Glutamatergic neuron (in vitro differentiated cells): ENCODE measurements at places on chromosomes 12 and 14. TPM values are rescaled to one million over a fixed set of nuclear protein-coding genes. Genes with fewer than 3 reads are reported as not detected.
A peak's percentile ranks its signal among the peaks of the same experiment; 100 is the strongest.

KCNA5 gene
- total RNA-seq: not detected

SLC35F4 gene
- not detected for total RNA-seq

AQP6 gene
- 0.37 TPM for total RNA-seq

NELL2 gene
- total RNA-seq: 140 TPM

ARHGEF25 gene
- total RNA-seq: 80.2 TPM

CRIP2 gene
- total RNA-seq: 78.5 TPM

INSM2 gene
- 21.7 TPM for total RNA-seq

IL22 gene
- total RNA-seq: not detected

PRORP gene
- total RNA-seq: 20.5 TPM

DNA sequence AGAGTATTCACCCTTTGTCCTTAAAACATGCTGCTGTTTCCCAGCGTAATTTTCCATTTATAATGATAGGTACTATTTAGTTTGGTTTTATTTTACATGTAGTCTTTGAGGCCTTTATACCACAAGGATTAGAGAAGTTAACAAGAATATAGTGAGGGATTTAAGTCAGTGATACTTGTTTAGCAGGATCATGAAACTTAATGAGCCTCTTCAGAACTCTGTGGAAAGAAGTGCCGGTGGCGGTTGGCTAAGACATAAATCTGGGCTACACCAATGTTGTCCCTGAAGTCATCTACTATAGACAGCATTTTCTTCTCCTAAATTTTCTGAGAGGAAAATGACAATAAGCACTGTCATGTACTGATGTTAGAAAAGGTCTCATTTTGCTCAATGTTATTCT, 1226.0 kb upstream of the SEL1L start:
- H3K27ac ChIP-seq: no peak overlapping the region
- no peak overlapping the region for H3K4me3 ChIP-seq
- no peaks in the 10 kb centered on the region for H3K27me3 ChIP-seq
- DNase-seq: no peak
- no peaks in the 10 kb centered on the region for H3K36me3 ChIP-seq
- peaks cover 2% of the 10 kb centered on the region for H3K4me1 ChIP-seq

GRCh38 chr12:67377021-67377420, 107.9 kb downstream of the CAND1 start:
- no peaks in the 10 kb centered on the region for H3K36me3 ChIP-seq
- no peak overlapping the region for H3K27ac ChIP-seq
- no peak overlapping the region for H3K4me3 ChIP-seq
- H3K27me3 ChIP-seq: no peaks in the 10 kb centered on the region
- no peak for DNase-seq

- no peak overlapping the region for H3K4me3 ChIP-seq
- H3K27me3 ChIP-seq: peaks cover 18% of the 10 kb centered on the region
- peak; percentile 67 for DNase-seq
- no peak overlapping the region for H3K27ac ChIP-seq
- peaks cover 6% of the 10 kb centered on the region for H3K36me3 ChIP-seq
Measured at GRCh38 chr12:57765003-57765697, 1.7 kb downstream of the CYP27B1 start.

GRCh38 chr14:78248501-78249090, 78.4 kb downstream of the NRXN3 start:
- H3K4me1 ChIP-seq: peaks cover 3% of the 10 kb centered on the region
- H3K27me3 ChIP-seq: no peaks in the 10 kb centered on the region
- no peak for DNase-seq

- peaks cover 9% of the 10 kb centered on the region for H3K4me1 ChIP-seq
Measured at GRCh38 chr12:106831699-106832098, 57.2 kb downstream of the RIC8B start.

DNA sequence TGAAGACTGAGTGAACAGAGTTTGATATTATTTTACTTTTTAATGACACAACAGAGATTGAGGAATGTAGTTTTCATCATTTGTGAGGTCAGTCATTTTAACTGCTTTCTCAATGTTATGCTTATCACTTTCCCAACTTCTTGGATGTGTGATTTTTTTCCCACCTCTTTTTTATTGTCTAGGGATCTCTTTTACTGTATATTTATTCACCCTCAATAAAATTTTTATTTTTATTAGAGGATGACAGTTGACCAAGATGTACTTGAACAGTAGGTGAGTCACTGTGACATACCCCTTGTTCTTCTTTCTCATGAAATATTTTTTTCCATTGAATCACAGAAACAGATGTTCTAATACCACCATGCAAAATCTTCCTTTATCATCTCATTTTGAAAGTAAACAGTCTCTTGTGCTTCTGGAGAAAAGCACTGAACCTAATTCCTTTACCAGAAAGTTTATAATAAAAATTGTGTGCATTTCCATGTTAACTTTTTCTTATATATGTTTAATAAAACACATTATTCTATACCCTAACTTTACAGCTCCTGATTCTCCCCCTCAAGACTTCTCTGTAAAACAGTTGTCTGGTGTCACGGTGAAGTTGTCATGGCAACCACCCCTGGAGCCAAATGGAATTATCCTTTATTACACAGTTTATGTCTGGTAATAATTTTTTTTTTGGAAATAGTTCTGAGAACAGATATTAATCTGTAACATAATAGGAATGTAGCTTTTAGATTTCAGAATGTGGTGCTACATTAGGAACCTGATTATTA, 65.9 kb downstream of the PTPRQ start:
- H3K36me3 ChIP-seq: no peaks in the 10 kb centered on the region
- no peaks in the 10 kb centered on the region for H3K27me3 ChIP-seq
- no peaks in the 10 kb centered on the region for H3K4me1 ChIP-seq
- no peak overlapping the region for H3K4me3 ChIP-seq
- H3K27ac ChIP-seq: no peak overlapping the region

DNA sequence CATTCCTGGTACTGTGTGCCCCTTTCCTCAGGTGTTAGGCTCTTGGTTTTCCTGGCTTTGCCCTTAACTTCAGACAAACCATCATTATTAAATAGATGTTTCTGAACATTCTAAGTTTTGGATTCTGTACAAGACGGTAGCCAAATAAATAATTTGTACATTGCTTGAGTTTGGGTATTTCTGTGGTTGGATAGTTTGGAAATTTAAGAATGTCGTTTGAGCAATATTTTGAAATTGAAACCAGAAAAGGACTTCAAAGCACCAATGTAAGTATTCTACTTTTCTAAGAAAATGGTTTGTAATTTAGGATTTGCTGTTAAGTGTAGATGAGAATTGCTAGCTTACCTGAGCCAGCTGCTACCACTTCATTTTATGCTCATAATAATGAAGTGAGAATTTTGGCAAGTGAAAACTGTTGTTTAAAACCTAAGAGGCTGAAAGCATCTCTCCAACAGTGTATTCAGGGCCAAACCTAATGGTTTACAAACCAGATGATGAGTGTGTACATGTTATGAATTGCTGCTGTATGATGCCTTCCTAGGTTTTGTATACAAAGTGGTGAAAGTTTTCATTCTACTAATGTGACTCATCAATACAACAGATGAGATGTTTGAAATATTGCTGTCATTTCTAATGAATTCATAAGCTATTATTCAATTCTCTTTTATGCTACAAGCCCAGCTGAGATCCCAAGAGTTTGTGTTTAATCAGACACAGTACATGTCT, 181.5 kb upstream of the PRKD1 start:
- no peaks in the 10 kb centered on the region for H3K36me3 ChIP-seq
- H3K4me1 ChIP-seq: no peaks in the 10 kb centered on the region
- no peak overlapping the region for H3K4me3 ChIP-seq

DNA sequence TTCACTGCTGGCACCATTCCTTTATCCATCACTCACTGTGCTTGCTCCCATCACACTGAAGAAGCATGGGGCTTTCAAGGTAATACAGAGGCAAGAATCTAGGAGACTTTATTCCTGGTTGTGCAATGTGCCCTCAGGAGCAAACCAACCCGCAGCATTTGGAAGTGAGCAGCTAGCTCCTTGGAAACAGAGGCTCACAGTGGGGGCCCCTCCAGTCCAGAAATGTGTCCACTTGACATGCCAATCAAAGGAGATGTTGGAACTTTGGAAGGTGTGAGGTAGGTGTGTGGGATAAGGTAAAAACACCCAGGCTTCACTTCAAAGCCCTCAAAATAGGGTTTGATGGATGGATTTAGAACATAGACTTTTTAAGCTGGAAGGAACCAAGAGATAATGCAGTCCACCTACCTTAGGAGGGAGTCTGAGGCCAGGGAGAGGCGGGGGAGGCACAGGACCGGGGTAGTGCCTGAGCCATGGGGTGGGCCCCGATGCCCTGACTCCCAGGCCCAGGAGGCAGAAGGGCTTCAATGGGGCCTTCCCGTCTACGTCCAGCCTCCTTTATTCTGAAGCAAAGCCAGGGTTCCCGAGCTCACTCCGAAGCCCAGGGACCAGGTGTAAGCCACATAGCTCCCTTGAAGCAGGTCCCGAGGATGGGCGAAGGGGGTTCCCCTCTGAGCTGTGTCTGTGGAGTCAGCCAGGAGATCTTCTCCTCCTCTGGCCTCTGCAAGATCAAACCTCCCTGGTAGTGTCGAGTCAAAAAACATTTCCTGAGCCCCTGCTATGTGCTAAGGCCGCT, 17.6 kb upstream of the BCL11B start:
- no peaks in the 10 kb centered on the region for H3K4me1 ChIP-seq
- H3K27ac ChIP-seq: no peak overlapping the region

DNA sequence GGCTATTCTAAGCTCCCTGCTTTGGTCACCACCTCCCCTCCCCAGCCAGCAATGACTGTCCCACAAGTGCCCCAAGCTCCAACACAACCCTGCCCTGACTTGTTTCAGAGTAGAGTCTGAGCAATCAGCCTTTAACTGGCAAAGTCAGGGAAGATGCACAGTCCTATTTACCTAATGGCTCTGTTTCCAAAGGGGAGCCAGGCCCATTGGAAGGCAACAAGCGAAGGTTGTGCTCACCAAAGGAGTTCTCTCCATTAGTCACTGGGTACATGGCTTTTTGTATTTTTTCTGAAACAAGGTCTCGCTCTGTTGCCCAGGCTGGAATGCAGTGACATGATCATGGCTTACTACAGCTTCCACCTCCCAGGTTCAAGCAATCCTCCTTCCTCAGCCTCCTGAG, 267.1 kb upstream of the CRY1 start:
- H3K4me3 ChIP-seq: no peak overlapping the region
- H3K27me3 ChIP-seq: peaks cover 2% of the 10 kb centered on the region
- no peak for DNase-seq
- H3K27ac ChIP-seq: no peak overlapping the region
- H3K4me1 ChIP-seq: peaks cover 4% of the 10 kb centered on the region

GRCh38 chr14:96156804-96157760, 47.6 kb upstream of the BDKRB2 start:
- peaks cover 4% of the 10 kb centered on the region for H3K27me3 ChIP-seq
- no peak overlapping the region for H3K4me3 ChIP-seq
- H3K27ac ChIP-seq: no peak overlapping the region
- no peaks in the 10 kb centered on the region for H3K36me3 ChIP-seq
- DNase-seq: no peak
- H3K4me1 ChIP-seq: no peaks in the 10 kb centered on the region

- no peak overlapping the region for H3K4me3 ChIP-seq
- no peaks in the 10 kb centered on the region for H3K4me1 ChIP-seq
- no peaks in the 10 kb centered on the region for H3K36me3 ChIP-seq
- no peak overlapping the region for H3K27ac ChIP-seq
- no peaks in the 10 kb centered on the region for H3K27me3 ChIP-seq
Measured at GRCh38 chr14:95071649-95072280, 85.6 kb downstream of the DICER1 start.

GRCh38 chr12:111756196-111756595, 10.5 kb upstream of the ALDH2 start:
- no peak for DNase-seq
- no peak overlapping the region for H3K4me3 ChIP-seq
- H3K4me1 ChIP-seq: no peaks in the 10 kb centered on the region
- no peak overlapping the region for H3K27ac ChIP-seq
- no peaks in the 10 kb centered on the region for H3K27me3 ChIP-seq
- H3K36me3 ChIP-seq: no peaks in the 10 kb centered on the region

GRCh38 chr12:105876396-105876927, 262.3 kb downstream of the NUAK1 start:
- no peak overlapping the region for H3K27ac ChIP-seq
- no peaks in the 10 kb centered on the region for H3K36me3 ChIP-seq
- H3K4me3 ChIP-seq: no peak overlapping the region
- no peak for DNase-seq
- H3K4me1 ChIP-seq: no peaks in the 10 kb centered on the region

GRCh38 chr14:29654901-29655550, 272.6 kb downstream of the PRKD1 start:
- H3K4me3 ChIP-seq: no peak overlapping the region
- peaks cover under 1% of the 10 kb centered on the region for H3K36me3 ChIP-seq
- H3K4me1 ChIP-seq: no peaks in the 10 kb centered on the region
- no peak for DNase-seq

DNA sequence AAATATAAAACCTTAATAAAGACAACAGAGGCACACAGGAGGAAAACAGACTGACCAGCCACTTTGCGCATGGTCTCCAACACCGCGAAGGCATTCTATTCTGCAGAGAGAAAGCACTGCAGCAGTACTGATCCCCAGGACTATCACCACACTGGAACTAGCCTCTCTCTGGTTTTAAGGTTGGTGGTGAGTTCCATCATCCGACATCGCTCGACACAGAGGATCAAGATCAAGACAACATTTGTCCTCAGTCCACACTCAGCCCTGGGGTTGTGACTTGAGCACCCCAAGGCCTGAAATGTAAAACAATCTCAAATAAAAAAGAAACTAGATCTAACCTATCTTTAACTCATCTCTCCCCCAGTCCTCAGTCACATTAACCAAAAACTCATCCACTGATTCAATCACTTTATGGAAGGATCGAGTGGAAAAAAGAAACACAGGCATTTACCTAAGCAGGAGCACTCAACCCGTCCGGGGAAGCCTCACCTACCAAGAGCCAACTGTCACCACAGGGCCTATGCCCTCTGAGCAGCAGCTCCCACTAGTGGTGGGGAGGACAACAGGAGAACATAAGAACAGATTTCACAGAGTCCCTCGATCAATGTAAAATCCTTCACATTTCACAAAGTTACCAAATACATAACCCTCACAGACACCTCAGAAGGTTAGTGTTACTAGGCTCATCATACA, 17.7 kb downstream of the STXBP6 start:
- no peak overlapping the region for H3K4me3 ChIP-seq
- H3K36me3 ChIP-seq: no peaks in the 10 kb centered on the region
- H3K27ac ChIP-seq: no peak overlapping the region

DNA sequence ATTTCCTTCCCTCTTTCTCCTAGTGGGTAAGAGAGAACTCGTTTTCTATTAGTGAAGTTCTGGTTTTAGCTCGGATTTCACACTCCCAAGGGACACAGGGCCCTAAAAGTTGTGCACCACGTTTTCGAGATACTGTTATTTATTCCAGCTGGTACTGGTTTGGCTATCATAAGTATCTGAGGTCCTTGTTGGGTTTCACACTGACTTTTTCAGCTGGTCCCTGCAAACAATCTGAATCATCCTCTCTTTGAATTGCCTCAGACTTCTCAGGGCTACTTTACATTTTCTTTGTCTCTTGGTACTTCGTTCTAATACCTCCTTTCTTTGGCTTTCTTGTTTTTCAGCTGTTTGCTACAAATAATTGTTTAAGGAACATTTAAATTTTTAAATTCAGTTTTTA, 75.7 kb downstream of the SCN8A start:
- no peak overlapping the region for H3K27ac ChIP-seq
- no peak overlapping the region for H3K4me3 ChIP-seq
- H3K4me1 ChIP-seq: peaks cover 13% of the 10 kb centered on the region
- DNase-seq: no peak

- peaks cover 9% of the 10 kb centered on the region for H3K27me3 ChIP-seq
- no peak for DNase-seq
- no peak overlapping the region for H3K27ac ChIP-seq
- no peaks in the 10 kb centered on the region for H3K36me3 ChIP-seq
Measured at GRCh38 chr14:94599656-94600004, 12.6 kb upstream of the SERPINA3 start.
